ENCODE measurements at places on chromosomes 6 and 20.

DNA sequence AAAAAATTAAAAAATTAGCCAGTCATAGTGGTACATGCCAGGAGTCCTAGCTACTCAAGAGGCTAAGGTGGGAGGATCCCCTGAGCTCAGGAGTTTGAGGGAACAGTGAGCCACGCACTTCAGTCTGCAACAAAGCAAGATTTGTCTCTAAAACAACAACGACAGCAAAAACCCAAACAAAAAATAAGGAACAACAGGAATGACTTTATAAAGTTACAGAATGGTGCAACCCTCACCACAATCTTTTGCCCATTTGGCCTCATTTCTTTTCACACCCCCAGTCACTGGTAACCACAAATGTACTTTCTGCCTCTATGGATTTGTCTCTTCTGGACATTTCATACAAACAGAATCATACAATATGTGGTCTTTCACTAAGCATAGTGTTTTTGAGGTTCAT lies 16.7 kb upstream of the ZFAND3 start:
- H3K27ac ChIP-seq = no peak overlapping the region
- no peak overlapping the region for H3K4me3 ChIP-seq

DNA sequence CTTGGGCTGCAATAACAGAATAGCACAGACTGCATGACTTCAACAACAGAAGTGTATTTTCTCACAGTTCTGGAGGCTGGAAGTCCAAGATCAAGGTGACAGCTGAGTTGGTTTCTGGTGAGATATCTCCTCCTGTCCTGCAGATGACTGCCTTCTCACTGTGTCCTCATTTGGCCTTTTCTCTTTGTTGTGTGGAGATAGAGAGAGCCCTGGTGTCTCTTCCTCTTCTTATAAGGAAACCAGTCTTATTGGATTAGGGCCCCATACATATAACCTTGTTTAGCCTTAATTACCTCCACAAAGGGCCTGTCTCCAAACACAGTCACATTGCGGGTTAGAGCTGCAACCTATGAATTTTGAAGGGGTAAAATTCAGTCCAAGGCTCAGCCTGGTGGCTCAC lies 57.0 kb upstream of the BMP6 start:
- H3K27me3 ChIP-seq = peaks cover 7% of the 10 kb centered on the region
- H3K4me3 ChIP-seq = no peak overlapping the region
- H3K4me1 ChIP-seq = peaks cover 13% of the 10 kb centered on the region

GRCh38 chr6:11213422-11214021 lies 18.9 kb downstream of the NEDD9 start:
- DNase-seq = no peak
- H3K4me3 ChIP-seq = no peak overlapping the region
- H3K4me1 ChIP-seq = peaks cover 40% of the 10 kb centered on the region
- no peaks in the 10 kb centered on the region for H3K27me3 ChIP-seq
- H3K27ac ChIP-seq = no peak overlapping the region

DNA sequence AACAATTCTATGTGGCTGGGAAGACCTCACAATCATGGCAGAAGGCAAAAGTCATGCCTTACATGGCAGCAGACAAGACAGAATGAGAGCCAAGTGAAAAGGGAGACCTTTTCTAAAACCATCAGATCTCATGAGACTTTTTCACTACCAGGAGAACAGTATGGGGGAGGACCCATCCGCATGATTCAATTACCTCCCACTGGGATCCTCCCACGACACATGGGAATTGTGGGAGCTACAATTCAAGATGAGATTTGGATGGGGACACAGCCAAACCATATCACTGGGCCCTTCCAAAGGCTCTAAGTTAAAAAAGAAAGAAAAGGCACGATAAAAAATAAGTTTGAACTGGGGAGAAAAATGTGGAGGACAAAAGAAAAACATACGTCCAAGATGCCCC lies 406.9 kb upstream of the CDH4 start:
- no peak overlapping the region for H3K27ac ChIP-seq
- no peaks in the 10 kb centered on the region for H3K36me3 ChIP-seq
- no peak for DNase-seq
- no peak overlapping the region for H3K4me3 ChIP-seq
- no peaks in the 10 kb centered on the region for H3K4me1 ChIP-seq

GRCh38 chr20:54539521-54540046 lies 64.2 kb downstream of the DOK5 start:
- no peak for DNase-seq
- no peak overlapping the region for H3K27ac ChIP-seq
- H3K4me1 ChIP-seq = peaks cover 5% of the 10 kb centered on the region
- H3K4me3 ChIP-seq = no peak overlapping the region

- no peak overlapping the region for H3K27ac ChIP-seq
- no peaks in the 10 kb centered on the region for H3K4me1 ChIP-seq
- peaks cover 19% of the 10 kb centered on the region for H3K27me3 ChIP-seq
These were observed 130.0 kb downstream of the SCP2D1 start for GRCh38 chr20:18943542-18943941.

DNA sequence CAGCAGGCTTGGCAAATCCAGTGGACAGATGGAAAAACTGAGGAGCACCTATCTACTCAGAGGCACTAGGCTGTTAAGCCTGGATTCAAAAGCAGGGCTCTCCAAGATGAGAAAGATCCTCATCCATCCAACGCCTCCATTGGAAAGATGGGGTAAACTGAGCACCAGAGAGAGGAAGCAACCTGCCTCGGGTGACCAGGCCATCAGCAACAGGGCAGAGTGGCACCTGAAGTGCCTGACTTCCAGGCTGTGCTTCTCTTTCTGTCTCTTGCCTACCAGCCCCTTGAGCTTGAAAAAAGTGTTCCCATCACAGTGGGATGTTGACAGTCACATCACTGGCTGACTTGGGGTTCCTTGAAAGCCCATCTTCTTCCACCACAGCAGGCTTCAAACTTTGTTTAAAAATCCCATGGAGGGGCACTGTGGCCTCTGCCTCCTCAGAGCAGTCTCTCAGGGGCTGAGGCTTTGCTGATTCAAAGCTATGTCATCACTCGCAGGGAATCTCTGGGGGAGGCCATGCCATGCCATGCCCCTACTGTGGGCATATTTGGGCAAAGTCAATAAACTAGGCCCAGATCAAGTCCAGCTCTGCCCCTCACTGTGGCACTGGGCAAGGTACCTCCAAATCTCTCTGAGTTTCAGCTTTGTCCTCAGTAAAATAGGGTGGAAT lies 44.8 kb upstream of the TGM2 start:
- DNase-seq = no peak
- no peaks in the 10 kb centered on the region for H3K27me3 ChIP-seq
- no peak overlapping the region for H3K27ac ChIP-seq

DNA sequence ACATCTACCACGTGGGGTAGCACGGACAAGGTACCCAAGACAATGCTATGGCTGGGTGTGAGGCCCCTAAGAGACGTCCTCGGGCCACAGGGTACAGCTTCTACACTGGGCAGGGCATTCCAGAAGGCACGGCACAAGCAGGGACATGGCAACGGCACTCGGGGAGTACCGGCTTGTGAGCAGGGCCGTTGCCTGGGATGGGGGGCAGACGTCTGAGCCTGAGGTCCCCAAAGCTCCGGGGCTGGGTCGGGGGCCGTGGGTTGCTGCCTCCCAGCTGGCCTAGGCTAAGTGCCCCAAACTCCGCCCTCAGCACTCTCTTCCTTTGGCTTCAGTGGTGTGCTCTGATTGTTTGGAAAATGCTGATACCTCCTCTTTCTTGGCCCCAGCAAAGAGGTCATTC lies 110.6 kb downstream of the SULF2 start:
- no peaks in the 10 kb centered on the region for H3K27me3 ChIP-seq
- peaks cover 8% of the 10 kb centered on the region for H3K36me3 ChIP-seq
- H3K27ac ChIP-seq = no peak overlapping the region
- peaks cover 6% of the 10 kb centered on the region for H3K4me1 ChIP-seq
- no peak overlapping the region for H3K4me3 ChIP-seq

DNA sequence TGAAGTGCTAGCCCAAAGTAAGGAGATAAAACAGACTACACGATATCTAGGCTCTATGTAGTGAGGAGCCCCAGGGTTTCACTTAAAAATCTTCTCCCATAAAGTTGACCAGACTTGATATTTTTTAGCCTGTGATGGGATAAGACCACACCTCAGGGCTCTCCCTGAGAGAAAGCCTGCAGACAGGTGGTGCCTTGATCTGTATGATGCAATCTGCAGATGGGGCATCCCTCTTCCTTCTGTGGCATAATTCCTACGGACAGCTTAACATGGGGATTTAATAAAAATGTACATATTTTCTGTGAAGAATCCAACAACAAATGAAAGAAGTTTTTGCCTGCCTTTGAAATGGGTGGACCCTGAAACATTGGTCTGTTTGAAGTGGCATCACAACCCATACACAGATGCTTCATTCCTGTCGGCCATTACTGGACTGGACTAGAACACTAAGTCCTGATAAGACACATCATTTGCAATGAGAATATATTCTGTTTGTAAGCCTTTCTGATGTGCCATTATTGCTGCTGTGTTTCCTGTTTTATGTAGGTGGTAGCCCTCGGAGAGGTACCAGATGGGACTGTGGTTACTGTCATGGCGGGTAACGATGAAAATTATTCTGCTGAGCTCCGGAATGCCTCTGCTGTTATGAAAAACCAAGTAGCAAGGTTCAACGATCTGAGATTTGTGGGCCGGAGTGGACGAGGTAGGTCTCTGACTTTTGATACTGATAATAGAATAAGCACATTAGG lies 53.8 kb upstream of the SUPT3H start:
- peaks cover 15% of the 10 kb centered on the region for H3K4me1 ChIP-seq
- no peak overlapping the region for H3K4me3 ChIP-seq
- H3K27me3 ChIP-seq = peaks cover 21% of the 10 kb centered on the region
- no peak for DNase-seq
- no peaks in the 10 kb centered on the region for H3K36me3 ChIP-seq
- no peak overlapping the region for H3K27ac ChIP-seq

- H3K27ac ChIP-seq = no peak overlapping the region
- H3K36me3 ChIP-seq = no peaks in the 10 kb centered on the region
- no peak for DNase-seq
- no peak overlapping the region for H3K4me3 ChIP-seq
- peaks cover 4% of the 10 kb centered on the region for H3K4me1 ChIP-seq
These were observed 262.5 kb downstream of the BTBD3 start for GRCh38 chr20:12180107-12180661.

DNA sequence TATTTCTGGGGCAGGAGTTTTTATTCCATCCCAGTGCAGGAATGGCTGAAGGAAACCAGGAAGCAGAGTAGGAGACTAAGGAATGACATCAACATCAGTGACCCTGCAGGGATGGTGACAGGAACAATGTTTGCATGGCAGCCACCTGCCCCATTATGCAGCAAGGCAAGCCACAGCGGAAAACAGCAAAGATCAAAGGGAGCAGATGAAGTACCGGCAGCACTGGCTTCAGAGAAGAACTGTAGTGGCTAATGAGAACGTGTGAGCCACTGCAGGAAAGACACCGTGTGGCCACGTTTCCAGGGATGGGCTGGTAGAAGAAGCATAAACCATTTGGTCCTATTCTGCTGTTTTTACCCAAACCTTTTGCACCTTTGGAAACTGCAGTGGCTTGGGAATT lies 52.9 kb upstream of the TAB2 start:
- no peak overlapping the region for H3K27ac ChIP-seq
- H3K27me3 ChIP-seq = peaks cover 7% of the 10 kb centered on the region
- H3K36me3 ChIP-seq = no peaks in the 10 kb centered on the region
- H3K4me1 ChIP-seq = peaks cover 18% of the 10 kb centered on the region
- no peak for DNase-seq

Data from type B pancreatic cell (in vitro differentiated cells).